ENCODE measurements at places on chromosomes 7 and 10. TPM values are rescaled to one million over a fixed set of nuclear protein-coding genes. Genes with fewer than 3 reads are reported as not detected.

- no peak overlapping the region for H3K27ac ChIP-seq
- no peak for DNase-seq
These were observed 180.5 kb upstream of the CCDC6 start for GRCh38 chr10:60086862-60087261.

GRCh38 chr7:7703427-7703826, 15.0 kb downstream of the RPA3 start:
- no peaks in the 10 kb centered on the region for H3K27me3 ChIP-seq
- no peak for DNase-seq
- no peak overlapping the region for H3K27ac ChIP-seq
- H3K4me3 ChIP-seq = no peak overlapping the region

GRCh38 chr10:94115725-94116124, 122.0 kb downstream of the PLCE1 start:
- no peak for DNase-seq
- H3K4me3 ChIP-seq = no peak overlapping the region
- no peaks in the 10 kb centered on the region for H3K36me3 ChIP-seq
- H3K4me1 ChIP-seq = no peaks in the 10 kb centered on the region
- H3K27ac ChIP-seq = no peak overlapping the region

DNA sequence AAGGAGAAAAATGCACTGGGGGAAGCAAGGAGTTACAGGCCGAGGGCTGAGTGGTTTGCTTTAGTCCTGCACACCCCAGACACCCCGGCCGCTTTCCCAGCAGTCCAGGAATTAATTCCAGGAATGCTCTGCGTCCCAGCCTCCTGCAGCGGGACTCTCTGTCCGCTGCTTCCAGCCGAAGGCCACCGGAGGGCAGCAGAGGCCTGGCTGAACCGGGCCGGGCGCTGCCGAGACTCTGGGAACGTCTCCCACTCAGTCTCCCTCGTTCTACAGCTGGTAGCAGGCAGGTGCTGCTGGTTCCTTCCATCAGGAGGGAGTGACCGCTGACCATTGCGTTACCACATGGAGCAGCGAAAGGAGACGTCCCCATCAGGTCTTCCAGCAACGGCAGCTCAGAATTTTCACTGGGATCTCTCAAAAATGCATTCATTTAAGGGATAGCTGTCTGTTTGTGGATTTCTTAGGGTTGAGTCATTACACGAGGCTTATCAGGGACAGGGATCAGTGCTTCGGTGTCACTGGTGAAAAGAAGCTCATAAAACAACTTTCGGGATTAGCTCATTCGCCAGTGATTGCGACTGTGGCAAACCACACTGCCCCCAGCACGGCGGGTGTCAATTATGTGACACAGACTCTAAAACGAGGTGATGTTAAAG, 24.9 kb upstream of the PITRM1 start:
- no peaks in the 10 kb centered on the region for H3K36me3 ChIP-seq
- H3K4me3 ChIP-seq = peak overlapping the region; percentile 49
- peaks cover 7% of the 10 kb centered on the region for H3K27me3 ChIP-seq
- H3K4me1 ChIP-seq = peaks cover 18% of the 10 kb centered on the region

DNA sequence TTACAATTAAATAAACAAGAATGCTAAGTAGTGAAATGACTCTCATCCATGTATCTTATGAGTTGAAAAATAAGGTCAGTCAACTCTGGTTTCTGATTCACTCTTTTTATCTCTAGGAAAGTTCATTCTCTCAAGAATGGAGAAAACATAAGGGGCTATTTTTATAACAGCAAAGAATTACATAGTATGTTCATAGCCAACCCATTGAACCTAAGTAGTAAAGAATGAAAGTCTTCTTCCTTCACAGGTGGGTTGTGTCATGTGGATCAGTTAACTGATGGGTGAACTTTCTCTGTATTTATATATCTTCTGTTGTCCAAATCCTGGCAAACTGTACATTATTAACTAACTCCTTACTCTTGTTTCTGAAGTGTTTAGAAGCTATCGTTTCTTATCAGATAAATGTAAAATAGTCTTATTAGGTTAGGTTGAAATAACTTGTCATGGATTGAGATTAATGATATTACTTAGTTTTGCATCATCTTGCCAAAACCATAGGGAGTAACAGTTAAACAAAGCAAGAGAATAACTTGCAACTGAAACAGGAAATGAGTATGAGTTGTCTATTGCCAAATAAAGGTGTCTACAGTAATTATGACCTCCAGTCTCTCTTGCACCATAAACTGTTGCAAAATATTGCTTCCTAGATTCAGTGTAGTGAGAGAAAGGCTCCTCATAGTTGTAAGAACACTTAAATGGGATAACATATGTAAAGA, 86.8 kb downstream of the ANKRD7 start:
- H3K27me3 ChIP-seq = no peaks in the 10 kb centered on the region
- no peak overlapping the region for H3K27ac ChIP-seq
- H3K4me1 ChIP-seq = no peaks in the 10 kb centered on the region
- DNase-seq = no peak
- H3K36me3 ChIP-seq = no peaks in the 10 kb centered on the region
- H3K4me3 ChIP-seq = no peak overlapping the region

Gene STK32C
- 14.7 TPM for total RNA-seq

Gene FFAR4
- total RNA-seq = not detected

Gene FAM13C
- not detected for total RNA-seq

Gene CREM
- total RNA-seq = 17.8 TPM

- H3K27ac ChIP-seq = no peak within 1 kb of the TSS
- H3K4me3 ChIP-seq = no peak within 1 kb of the TSS
- H3K36me3 ChIP-seq = no peaks in the 10 kb centered on the region
- peaks cover 10% of the 10 kb centered on the region for H3K4me1 ChIP-seq
- H3K27me3 ChIP-seq = peaks cover 18% of the 10 kb centered on the region
These were observed at the start of gene DNAH11 for GRCh38 chr7:21542891-21543527. DNAH11 (plus strand) TSS chr7:21543039; CDS start chr7:21543246, 207 bp downstream.

All from CD4-positive, alpha-beta memory T cell (primary cell).